Stimulated activated CD4-positive, alpha-beta T cell treated with anti-CD3 and anti-CD28 coated beads, TNF-alpha, amount 100 ng/mL, for 48 hours (primary cell): ENCODE measurements at places on chromosomes 13 and 19.

- no peak for DNase-seq
These were observed 1167.3 kb downstream of the UQCRFS1 start for GRCh38 chr19:28045621-28046020.

DNA sequence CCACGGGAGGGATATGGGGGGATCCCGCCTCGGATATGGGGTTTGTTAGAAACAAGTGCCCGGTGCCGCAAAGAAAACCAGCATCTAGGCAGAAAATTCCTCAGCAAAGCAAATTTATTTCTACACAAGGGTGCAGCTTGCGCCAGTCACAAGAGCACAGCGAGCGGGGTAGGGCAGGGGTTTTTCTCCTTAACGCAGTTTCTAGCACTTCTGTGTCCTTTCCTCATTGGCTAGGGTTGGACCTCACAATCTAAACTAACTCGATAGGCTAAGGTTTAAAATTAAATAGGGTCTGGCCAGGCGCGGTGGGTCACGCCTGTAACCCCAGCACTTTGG, 595 bp downstream of the ZNF440 start:
- DNase-seq: no peak

GRCh38 chr13:25951831-25952230, 100.0 kb downstream of the SHISA2 start:
- DNase-seq: no peak

- DNase-seq: no peak
These were observed 32.8 kb downstream of the TMEM161A start for GRCh38 chr19:19105365-19106055.

- DNase-seq: no peak
These were observed 13.0 kb downstream of the BRME1 start for GRCh38 chr19:13892870-13893269.

DNA sequence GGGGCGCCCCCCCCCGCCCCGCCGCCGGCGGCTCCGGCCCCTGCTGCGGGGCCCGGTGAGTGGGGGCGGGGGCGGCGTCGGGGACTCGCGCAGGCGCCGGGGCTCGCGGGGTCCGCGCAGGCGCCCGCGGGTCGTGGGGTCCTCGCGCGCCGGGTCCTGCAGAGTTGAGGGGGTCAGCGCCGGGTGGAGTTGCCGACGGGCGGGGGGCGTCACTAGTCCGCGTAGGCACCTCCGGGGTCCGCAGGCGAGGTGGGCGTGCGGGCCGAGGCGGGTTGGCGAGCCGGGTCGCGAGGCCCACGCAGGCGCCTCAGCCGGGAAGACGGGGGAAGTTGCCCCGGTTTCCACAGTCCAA, 365 bp downstream of the PPP6R1 start:
- DNase-seq: no peak

DNA sequence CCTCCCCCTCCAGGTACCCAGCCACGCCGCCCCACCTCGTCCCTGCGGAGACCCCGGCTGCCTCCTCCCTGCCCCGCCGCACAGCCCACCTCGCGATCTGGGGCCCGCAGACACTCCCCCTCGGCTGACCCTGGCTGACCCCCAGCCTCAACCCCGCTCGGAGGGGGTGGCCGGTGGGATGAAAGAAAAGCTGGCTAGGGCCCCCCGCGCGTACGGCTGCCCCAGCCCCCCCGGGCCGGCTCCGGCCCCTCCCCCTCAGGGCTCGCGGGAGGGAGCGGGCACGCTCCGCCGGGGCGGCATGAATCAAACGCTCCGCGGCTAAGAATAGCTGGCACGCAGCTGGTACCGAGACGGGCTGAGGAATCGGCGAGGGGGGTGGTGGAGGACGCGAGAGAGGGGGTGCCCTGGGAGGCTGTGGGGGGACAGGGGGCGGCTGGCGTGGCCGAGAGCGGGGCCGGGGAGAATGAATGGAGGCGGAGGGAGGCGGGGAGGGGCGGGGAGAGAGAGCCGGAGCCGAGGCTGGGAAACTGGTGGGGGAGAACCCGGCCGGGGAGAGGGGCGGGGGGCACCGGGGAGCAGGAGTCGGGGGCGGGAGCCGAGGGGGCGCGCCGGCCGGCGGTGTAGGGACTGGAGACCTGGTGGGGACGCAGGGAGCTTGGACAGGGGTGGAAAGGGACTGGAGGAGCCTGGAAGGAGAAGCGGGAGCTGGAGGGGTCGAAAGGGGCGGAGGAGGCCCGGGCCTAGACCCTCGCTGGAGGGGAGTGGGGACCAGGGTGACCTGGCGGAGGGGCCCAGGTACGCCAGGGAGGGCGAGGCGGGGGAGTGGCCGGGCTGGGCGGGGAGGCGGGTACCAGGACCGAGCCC, 1.1 kb downstream of the SHANK1 start:
- no peak for DNase-seq

DNA sequence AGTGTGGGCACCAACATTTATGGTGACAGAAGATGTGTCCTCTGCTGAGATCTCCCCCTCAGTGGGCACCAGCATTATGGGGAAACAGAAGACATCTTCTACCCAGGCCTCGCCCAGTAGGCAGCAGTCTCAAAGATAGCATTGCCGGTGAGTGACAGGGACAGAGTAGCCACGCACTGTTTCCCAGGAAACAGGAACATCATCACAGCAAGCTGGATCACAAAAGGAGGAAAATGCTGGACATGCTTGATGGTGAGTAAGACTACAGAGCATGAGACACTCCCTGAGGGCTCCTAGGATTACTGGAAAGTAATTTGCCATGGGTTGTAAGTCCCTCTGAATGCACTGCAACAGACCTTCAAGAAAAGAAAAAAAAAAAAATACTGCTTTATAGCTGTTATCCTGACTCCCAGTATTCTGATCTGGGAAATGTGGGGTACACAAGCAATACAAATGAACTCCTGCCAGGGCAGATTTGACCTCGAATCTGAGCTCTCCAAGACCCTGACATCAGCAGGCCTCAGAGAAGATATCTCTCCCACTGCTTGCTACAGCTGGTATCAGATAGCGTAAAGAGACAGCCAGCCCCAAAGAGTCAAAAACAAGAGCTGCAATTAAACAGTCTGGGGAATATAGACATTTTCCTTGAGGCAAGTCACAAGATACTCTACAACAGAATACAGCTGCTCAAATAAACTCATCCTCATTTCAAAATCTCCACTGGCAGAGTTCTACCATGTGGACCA, 180.4 kb downstream of the RBM26 start:
- DNase-seq: no peak

DNA sequence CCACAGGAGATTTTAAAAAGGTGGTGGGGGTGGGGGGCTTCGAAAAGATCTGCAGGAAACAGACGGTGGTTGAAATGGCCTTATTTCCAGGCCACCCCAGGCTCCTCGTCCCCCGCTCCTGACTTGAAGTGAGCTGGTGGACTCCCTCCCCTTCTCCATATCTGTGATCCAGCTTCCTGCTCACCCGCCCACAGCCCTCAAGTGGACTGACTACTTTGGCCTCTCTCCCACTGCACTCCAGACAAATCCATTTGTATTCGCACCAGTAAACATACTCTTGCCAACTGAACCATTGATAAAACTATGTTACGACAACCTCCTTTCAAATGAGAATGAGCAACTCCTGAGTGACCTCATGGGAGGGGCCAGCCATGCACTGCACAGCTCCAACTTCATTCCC, 259.5 kb downstream of the COL4A1 start:
- no peak for DNase-seq

DNA sequence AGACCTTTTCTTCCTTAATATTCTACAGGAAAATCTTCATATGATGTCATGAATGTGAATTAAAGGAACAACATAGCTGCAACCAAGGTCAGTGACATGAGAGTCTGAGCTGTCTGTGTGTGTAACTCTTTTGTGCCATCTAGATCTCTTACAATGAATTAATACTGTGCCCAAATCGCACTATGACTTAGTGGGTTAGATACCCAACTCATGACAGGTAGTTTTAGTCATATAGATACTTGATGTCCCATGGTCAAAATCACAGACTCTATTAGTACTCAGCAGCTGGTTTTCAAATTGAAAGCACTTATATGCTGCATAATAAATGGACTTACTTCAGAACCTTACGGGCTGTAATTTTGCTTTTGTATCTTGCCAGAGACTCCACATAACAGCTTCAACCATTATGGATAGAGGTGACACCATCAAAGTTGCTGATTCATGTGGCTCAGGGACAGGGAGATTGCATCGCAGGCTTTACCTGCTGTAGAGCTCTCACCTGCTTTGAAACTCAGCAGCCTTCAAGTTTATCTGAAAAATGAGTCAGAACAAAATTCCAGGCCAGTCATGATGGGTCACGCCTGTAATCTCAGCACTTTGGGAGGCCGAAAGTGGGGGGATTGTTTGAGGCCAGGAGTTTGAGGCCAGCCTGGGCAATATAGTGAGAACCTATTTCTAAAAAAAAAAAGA, 12.3 kb upstream of the ZNF283 start:
- DNase-seq: no peak

DNA sequence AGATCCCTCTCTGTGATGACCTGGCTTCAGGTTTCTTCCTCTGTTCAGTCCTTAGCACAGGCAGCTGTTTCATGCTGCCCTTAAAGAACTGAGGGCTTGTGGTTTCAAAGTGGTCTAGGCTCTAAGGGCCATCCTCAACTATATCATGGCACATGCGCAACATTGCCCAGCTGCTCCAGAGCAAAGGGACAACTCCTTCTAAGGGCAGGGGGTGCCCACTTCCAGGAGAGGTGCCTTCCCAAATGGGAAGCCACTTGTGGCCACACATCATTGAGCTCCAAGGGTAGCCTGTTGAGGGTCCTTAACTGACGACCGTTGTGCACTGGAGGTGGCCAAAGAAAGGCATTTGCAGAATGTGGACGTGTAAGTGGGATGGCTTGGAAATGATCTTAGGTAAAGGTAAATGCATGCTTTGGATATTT, 7.3 kb downstream of the GPR183 start:
- no peak for DNase-seq

- no peak for DNase-seq
These were observed 2.3 kb upstream of the KDM4B start for GRCh38 chr19:4966591-4966990.

DNA sequence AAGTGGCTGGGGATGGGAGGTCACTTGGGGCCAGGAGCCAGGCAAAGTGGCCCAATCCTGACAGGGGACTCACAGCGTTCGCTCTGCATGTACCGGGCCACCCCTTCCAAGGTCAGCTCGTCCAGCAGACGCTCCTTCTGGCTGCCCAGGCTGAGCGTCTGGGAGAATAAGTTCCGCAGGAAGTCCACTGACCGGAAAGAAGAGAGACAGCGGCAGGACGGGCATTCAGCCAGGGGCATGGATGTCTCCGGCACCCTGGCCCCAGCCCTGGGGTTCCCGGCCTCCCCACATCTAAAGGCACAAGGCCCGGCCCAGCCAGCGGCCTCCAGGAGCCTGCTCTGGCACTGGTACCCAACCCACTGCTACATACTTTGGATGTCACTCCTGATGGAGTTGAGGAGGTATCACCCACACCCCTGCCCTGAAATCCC, 6.1 kb downstream of the SIRT2 start:
- DNase-seq: no peak

DNA sequence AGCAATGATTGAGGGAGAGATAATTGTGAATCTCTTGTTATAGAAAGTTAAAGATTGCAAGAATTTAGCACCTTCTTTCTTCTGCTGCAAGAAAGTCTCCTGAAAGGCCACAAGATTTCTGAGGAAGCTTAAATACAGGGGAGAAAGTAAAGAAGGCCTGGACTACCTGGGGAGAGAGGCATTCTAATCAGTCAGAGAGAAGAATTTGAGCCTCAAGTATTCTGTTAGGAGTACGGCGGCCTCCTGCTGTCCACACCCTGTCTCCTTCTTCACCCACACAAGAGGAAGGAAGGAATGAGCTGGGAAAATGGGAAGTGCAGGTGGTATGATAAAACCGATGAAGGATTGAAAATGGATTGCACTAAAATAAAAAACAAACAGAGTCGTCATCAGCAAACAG, 474.7 kb downstream of the DIAPH3 start:
- no peak for DNase-seq

GRCh38 chr19:38430931-38431330, 2.6 kb upstream of the RYR1 start:
- no peak for DNase-seq
